ENCODE measurements at places on chromosomes 4 and X. TPM values are rescaled to one million over a fixed set of nuclear protein-coding genes. Genes with fewer than 3 reads are reported as not detected.

DNA sequence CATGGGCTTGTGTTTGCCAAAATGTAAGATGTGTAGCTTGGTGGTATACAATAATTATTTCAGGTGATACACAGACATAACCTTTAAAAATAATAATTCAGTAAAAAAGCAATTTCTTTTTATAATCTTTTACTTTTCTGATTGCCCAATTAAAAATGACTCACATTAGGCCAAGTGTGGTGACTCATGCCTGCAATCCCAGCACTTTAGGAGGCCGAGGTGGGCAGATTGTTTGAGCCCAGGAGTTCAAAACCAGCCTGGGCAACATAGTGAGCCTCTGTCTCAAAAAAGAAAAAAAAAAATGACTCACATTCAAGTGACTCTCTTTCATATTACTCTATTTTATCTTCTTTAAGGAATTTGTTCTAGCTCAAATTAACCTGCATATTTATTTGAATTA, 449.4 kb upstream of the HTR2C start:
- DNase-seq = no peak

DNA sequence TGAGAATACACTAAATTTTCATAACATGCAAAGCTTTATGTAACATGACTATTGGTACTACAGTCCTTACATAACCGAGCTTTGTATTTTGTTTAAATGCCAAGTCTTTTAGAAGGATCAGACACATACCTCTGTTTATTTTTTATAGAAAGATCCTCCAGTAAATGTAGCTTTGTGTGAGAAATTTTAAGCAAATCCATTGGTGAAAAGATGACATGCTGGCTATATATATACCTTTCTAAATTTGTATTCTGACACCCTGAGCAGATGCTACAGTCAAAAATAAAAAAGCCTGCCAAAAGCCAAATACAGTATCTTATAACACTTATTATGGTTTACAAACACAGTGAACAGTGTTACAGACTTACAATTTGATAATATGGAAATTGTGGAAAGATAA, at the start of gene YIPF7:
Gene YIPF7 (minus strand): TSS at position 201 of the 400 bp plus-strand sequence. CDS start 1,525 bp downstream, outside the sequence.
- no peak for DNase-seq

- DNase-seq = no peak
Measured at GRCh38 chrX:112867570-112867969, 26.9 kb upstream of the AMOT start.

GRCh38 chr4:125020089-125021034, 294.4 kb upstream of the FAT4 start:
- no peak for DNase-seq

- DNase-seq = no peak
Measured at GRCh38 chr4:6278801-6279197, 9.1 kb downstream of the WFS1 start.

GRCh38 chr4:38157592-38157991, 197.4 kb downstream of the PTTG2 start:
- DNase-seq = no peak

GRCh38 chr4:1291091-1291490, 1.4 kb downstream of the MAEA start:
- DNase-seq = no peak

GRCh38 chr4:14596028-14596427, 406.3 kb upstream of the CPEB2 start:
- DNase-seq = no peak

DNA sequence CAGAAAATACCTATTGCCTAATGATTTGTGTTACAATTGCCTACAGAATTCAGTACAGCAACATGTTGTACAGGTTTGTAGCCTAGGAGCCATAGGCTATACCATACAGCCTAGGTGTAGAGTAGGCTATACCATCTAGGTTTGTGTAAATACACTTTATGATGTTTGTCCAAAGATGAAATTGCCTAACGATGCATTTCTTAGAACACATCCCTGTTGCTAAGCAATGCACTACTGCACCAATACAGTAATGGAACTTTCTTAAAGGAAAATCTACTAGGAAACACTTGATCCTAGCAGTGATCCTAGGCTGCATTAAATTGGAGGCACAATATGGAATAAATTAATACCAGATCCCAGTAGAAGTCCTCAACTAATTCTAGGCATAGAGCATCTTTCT, 18.3 kb downstream of the NOA1 start:
- no peak for DNase-seq

DNA sequence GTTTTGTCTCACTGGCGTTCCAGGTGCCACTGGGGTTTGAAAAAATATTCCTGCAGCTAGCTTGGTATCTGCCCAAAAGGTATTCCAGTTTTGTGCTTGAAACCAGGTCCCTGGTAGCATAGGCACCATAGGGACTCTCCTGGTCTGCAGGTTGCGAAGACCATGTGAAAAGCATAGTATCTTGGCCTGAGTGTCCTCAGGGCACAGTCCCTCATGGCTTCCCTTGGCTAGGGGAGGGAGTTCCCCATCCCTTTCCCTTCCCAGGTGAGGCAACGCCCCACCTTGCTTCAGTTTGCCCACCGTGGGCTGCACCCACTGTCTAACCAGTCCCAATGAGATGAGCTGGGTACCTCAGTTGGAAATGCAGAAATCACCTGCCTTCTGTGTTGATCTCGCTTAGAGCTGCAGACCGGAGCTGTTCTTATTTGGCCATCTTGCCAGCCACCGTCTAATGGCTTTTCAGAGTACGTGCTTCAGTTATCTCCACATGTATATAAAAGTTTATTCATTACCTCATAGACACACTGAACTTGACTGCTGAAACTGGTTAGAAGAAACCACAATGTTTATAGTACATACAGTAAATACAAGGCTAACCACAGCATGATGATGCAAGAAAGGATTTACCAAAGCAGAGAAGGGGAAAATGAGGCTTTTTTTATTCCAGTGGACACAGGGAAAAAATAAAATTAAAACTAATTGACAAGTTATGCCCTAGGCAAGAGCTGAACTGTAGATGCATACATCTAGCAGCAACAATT, 10.6 kb downstream of the PBDC1 start:
- no peak for DNase-seq

GRCh38 chr4:151013491-151013890, 1.6 kb downstream of the LRBA start:
- no peak for DNase-seq

NEXMIF gene
- total RNA-seq = 1.2 TPM

NMU gene
- not detected for total RNA-seq

PACRGL gene
- 35.0 TPM for total RNA-seq

USP26 gene
- total RNA-seq = not detected

NBDY gene
- total RNA-seq = 28.8 TPM

SAGE1 gene
- total RNA-seq = 1.8 TPM

CXCL6 gene
- total RNA-seq = 5.2 TPM

Data from prostate gland (tissue), 2 donors.